ENCODE measurements at places on chromosomes 6 and 20.
A peak's percentile ranks its signal among the peaks of the same experiment; 100 is the strongest.

- no peak for DNase-seq
Observed at GRCh38 chr6:20028562-20028961, 183.7 kb downstream of the MBOAT1 start.

GRCh38 chr6:50185006-50185405 is 135.3 kb upstream of the DEFB112 start:
- DNase-seq, result no peak

GRCh38 chr6:33683576-33684427 is 27.7 kb downstream of the UQCC2 start:
- no peak for DNase-seq

- no peak for DNase-seq
Observed at GRCh38 chr20:23298926-23299672, 51.5 kb upstream of the NXT1 start.

DNA sequence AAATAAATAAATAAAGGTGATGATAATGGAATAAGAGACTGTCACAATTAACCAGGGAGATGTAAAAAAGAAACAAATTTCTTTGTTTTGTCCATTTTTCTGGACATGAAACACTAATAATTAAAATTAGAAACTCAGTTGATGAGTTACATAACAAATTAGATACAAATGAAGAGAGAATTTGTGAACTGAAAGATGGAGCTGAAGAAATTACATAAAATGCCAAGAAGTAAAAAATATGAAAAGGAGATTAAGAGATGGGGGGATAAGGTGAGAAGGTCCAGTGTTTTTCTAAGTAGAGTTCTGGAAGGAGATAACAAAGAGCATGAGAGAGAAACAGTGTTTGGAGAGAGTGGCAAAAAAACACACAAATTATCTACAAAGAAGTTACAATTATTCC is 89.4 kb upstream of the AGPAT4 start:
- no peak for DNase-seq

DNA sequence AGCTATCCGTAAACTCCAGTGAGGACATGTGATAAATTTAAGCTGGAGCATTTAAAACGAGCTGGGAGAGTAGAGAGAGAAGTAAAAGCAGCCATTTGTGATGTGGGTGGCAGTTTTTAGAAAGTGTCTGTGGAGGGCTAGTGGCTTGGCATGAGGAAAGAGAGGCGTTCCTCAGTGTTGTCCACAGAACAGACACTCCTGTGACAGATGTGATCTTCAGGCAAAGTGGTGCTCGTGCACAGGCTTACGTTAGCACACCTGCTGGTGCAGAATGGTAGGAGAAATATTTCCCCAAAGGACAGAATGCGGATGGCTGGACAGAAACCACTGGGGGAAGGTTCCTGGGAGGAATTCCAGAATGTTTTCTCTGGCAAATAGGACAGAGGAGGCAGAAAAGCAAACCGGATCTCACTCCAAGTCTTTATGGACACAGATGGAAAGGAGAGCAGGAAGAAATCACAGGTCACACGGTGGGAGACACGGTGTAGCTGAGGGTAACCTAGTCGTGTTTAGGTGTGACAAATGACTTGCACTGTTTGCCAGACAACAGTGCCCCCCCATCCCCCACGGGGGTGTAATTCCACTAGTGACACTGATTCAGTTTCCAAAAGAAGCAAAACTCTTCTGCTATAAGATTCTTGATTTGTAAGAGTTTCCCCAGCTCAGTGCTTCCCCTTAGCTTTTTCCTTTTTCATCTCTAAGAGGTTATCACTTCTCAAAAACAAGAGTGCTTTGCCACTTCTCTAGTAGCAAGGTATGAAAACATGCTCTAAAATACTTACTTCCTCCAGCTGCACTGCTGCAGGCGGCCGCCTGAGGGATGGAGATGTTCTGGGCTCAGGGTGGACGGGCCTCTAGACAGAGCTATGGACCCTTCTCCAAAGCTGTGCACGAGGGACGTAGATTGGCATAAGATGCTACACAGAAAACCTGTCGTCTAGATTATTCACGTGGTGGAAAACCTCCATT is 293.2 kb downstream of the QKI start:
- no peak for DNase-seq

- DNase-seq, result no peak
Observed at GRCh38 chr20:44171775-44172571, 15.0 kb downstream of the JPH2 start.

GRCh38 chr6:90087106-90087833 is 193.0 kb downstream of the GJA10 start:
- no peak for DNase-seq

- no peak for DNase-seq
Observed at GRCh38 chr20:50356962-50357782, 153.0 kb upstream of the PTPN1 start.

DNA sequence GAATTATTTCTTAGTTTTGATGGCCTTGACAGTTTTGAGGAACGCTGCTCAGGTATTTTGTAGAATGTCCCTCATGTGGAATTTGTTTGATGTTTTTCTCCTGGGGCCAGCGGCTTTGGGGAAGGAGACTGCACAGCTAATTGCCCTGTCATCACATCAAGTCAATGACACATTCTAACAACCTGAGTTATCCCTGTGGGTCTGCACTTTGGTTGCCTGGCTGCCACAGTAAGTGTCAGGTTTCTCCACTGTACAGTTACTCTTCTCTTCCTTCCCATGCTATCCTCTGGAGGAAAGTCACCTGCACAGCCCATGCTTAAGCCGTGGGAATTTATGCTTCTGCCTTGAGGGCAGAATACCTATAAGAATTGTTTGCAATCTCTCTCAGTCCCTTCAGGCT is 1.4 kb upstream of the TREML4 start:
- DNase-seq, result no peak

DNA sequence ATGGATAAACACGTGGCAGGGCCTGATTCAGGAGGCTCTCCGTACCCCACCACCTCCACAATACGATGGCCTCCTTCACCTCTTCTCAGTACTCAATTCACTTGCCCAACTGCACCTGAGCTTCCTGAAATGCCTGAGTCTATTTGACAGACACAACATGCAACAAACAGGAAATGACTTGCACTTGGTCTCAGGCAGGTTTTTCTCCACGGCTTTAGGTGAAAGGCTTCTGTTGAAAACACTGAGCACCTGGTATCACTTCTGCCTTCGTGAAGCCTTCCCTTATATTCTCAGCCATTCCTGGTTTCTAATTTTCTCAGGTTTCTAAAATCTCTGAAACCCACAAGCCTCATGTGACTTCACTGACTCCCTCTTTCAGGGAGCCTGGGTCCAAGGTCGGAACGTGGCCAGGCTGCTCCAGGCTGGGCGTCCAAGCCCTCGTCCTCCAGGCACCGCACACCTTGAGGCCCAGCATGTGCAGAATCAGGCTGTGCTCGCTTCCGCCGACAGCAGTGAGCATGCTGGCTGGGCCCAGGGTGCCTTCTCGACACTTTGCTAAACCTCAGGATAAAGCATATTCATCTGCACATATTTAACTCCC is 34.7 kb downstream of the TAF4 start:
- DNase-seq, result no peak

GRCh38 chr6:169890901-169891300 is 139.5 kb downstream of the ERMARD start:
- DNase-seq, result no peak

GRCh38 chr20:13928901-13929300 is 61.5 kb downstream of the SEL1L2 start:
- no peak for DNase-seq

GRCh38 chr6:39143238-39143930 is 28.4 kb upstream of the SAYSD1 start:
- DNase-seq, result no peak

- no peak for DNase-seq
Observed at GRCh38 chr20:59361411-59361810, 61.0 kb downstream of the EDN3 start.

DNA sequence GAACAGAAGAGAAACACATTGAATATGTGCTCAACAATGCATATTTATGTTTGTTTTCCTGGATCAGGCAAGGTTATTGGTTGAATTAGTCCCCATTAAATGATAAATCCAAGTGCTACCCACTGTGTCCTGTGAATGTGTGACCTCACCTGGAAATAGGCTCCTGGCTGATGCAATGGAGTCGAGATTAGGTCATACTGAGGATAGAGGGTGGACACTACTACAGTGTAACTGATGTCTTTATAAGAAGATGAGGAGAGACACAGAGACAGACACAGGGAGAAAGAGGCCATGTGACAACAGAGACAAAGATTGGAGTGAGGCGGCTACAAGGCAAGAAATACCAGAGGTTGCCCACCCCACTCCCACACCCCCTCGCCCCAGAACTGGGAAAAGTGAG is 559.3 kb downstream of the C6orf118 start:
- no peak for DNase-seq

DNA sequence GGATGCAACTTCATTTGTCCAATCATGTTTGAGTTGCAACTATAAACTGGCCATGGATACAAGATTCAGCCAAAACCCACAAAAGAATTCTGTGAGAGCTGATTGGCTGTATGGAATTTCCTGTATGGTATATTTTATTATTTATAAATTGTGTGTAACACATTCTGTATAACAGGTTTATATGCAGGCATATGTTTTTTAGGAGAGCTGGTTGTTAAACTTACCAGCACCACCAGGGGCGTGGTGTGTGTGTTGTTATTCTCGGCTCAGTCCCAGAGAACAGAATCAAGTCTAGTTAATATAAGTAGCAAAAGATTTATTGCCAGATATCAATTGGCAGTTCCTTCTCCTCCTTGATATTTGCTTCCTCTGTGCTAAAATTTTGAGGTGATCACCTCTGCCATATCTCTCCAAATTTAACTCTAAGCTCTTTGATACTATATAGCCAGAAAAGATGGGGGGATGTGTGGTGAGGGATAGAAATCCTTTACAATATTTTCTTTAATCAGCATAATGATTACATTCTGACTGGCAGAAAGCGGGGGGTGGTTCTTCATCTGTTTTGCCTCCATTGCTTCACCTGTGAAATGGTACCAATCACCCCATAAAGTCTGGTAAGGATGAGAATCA is 22.9 kb downstream of the CNBD2 start:
- DNase-seq, result no peak

DNA sequence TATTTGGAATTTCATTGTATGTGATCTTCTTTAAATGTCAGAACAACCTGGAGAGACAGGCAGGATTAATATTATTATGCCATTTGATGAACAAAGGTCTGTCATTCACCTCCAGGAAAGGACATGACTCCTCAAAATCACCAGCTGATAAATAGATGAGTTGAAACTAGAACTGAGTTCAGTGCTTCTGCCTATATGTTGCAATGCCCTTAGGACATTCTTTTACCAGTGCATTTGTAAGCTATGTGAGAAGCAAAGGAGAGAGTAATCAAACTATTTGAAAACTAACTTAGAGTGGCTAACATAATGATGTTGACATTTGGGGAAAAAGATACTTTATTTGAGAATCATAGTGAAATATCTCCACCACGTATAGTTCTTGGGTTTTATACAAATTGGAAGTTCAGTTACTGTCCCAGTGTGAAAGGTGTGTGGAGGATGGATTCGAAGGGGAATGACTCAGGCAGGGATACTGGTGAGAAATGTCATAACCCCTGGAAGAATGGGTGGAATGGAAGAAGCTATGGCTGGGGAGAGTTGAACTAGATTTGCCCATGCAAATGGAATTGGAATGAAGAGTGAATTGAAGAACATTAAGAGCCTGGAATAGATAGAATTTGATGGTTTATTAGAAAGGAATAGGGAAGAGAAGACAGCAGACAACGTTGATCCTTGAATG is 21.5 kb downstream of the PKIB start:
- no peak for DNase-seq

- DNase-seq, result peak; percentile 3
Observed at GRCh38 chr6:166307082-166308032, 835 bp downstream of the PRR18 start.

GRCh38 chr6:41596096-41596685 is 42.1 kb upstream of the MDFI start:
- DNase-seq, result no peak

DNA sequence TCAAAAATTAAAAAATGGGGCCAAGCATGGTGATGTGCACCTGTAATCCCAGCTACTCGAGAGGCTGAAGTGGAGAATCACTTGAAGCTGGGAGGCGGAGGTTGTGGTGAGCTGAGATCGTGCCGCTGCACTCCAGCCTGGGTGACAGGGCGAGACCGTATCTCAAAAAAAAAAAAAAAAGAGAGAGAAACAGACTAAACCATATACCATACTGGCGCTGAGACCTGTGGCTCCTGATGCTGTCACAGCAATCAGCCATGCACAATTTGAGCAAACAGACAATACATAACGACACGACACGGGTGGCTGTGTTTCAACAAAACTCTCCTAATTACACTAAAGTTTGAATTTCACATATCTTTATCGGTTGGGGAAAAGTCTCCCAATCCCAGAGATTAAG is 14.9 kb upstream of the CBFA2T2 start:
- no peak for DNase-seq

GRCh38 chr6:98454809-98455322 is 379.5 kb upstream of the POU3F2 start:
- no peak for DNase-seq

- no peak for DNase-seq
Observed at GRCh38 chr6:141134723-141135122, 998.0 kb upstream of the GJE1 start.

DNA sequence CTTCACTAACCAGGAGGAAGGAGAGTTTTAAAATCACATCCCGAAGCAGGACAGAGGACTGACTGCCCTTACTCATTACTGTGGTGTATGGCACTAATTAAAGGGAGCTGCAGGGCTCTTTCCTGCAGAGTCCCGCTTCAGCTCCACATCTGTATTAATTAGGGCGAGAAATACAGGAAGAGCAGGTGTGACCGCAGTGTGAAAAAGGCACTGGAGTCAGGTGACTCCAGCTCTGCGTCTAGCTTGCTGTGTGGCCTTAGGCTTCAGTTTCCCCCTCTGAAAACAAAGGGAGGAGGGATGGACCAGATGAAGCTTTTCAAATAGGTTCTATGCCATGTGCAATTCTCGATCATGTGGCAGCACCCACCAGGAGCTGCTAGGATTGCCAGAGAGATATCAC is 34.0 kb downstream of the KIAA1755 start:
- no peak for DNase-seq

DNA sequence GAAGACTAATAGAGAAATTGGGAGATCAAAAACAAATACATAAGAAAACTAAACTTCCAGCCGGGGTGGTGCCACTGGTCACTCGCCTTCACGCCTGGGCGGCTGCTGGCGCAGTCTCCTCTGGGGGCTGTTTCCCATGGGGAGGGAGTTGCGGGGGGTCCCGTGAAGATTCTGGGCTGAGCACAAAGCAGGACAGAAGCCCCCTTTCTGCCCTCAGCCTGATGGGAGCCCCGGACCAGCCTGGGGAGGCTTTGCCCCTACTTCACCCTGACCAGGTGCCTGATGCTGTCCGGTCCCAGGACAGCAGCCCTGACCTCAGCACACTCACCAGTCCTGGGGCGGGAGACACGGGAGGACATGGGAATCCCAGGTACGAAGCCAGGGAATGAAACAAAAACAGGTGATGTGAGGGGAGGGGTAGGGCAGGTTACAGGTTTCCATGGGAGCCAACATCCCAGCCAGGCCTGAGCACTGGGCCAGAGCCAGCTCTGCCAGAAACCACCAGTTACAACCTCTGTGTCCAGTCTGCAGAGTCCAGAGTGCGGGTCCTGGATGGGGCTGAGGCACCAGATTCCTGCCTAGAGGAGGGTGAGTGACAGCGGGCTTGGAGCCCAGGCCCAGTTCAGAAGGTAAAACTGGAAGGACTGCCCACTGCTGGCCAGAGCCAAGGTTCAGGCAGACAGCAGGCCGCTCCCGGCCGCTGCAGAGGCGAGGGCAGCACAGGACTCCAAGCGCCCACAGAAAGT is 326.4 kb downstream of the TAF4 start:
- DNase-seq, result no peak

Measured in effector memory CD4-positive, alpha-beta T cell (primary cell).